ENCODE measurements at places on chromosomes 5 and 9. TPM values are rescaled to one million over a fixed set of nuclear protein-coding genes. Genes with fewer than 3 reads are reported as not detected.
A peak's percentile ranks its signal among the peaks of the same experiment; 100 is the strongest.

Gene TRPM3
- 0.09 TPM for total RNA-seq

- DNase-seq: no peak
Measured at GRCh38 chr9:121283856-121284732, 16.1 kb downstream of the GSN start.

Gene OR13D1
- total RNA-seq: not detected

GRCh38 chr5:112196584-112196983 lies 222.5 kb downstream of the EPB41L4A start:
- DNase-seq: no peak

Gene LCN12
- total RNA-seq: 0.07 TPM

Gene FGF10
- 0.16 TPM for total RNA-seq

DNA sequence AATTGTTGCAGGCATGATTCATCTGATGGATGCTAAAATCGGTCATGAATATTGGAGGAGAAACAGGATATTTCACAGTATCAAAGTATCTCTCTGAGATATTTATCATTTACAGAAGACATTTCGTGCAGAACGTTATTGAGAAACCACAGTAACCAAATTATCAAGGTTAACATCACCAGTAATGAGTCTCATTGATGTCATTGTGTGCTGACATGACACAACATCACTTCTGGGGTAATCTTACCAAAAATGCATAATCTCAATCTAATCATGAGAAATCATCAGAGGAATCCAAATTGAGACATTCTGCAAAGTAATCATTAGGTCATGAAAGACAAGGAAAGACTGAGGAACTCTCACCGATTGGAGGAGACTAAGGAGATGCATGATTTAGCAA lies 42.7 kb downstream of the C5orf22 start:
- DNase-seq: no peak

DNA sequence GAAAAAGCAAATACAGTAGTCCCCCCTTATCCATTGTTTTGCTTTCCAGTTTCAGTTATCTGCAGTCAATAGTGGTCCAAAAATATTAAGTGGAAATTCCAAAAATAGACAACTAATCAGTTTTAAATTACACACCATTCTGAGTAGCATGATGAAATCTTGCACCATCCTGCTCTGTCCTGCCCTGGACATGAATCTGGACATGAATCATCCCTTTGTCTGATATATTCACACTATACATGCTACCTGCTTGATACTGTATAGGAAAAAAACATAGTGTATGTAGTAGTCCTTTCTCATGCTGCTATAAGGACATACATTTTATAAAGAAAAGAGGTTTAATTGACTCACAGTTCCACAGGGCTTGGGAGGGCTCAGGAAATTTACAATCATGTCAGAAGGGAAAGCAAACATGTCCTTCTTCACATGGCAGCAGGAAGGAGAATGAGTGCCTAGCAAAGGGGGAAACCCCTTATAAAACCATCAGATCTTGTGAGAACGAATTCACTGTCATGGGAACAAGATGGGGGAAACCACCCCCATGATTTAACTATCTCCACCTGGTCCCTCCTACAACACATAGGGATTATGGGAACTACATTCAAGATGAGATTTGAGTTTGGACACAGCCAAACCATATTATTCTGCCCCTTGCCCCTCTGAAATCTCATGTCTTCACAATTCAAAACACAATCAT lies 153.9 kb downstream of the ARRDC3 start:
- DNase-seq: no peak

Gene C9orf153
- not detected for total RNA-seq

DNA sequence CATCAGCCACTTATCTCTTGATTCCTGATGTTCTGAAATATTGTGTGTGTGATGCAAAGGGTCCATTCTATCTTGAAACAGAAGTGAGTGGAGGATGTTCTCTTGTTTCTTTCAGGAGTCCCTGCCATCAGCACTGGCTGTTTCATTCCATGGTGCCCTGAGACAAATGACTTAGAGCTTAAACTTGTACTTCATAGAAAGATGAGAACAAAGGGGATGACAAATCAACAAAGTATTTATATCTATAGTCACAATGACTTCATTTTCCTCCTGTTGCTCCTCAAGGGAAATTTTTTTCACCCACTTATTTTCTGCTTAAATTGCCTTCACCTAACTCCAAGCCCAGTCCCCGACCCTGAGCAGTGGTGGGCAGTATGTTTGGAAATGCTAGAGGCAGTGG lies 171.6 kb downstream of the TARS1 start:
- DNase-seq: peak; percentile 74

Gene DOCK2
- total RNA-seq: 68.9 TPM

DNA sequence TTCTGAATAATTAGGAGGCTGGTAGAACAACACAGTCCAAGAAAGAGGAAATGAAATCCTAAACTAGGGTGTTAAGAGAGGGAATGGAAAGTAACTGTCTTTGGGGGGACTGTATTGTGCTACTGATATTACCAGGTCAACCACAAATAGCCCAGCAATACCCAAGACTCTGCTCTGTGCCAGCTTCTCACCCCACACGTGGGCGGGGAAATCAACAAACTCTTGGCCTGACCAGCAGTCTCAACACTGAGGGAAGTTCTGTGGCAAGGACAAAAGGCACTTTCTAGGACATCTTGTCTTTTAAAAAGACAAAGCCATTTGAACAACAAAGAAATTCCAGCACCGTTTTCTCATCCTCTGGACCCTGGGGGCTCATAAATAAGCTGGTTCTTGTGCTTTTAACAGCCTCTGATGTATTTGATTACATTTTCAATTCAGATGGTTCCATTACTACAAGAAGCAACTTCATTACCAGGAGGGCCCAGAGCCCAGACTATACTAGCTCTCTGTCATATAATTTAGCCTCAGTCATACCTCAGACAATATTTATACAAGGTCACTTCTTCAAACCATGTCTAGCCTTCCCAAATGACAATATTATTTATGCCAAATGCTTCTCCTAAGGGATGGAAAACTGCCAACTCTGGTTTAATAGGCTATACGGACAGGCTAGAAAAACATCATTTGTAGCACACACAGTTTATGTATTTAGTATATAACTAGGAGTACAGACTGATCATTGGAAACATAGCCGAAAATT lies 297.8 kb downstream of the CWC27 start:
- no peak for DNase-seq

GRCh38 chr5:144202072-144202471 lies 31.4 kb downstream of the KCTD16 start:
- no peak for DNase-seq
